ENCODE measurements at places on chromosomes 7 and 10.

DNA sequence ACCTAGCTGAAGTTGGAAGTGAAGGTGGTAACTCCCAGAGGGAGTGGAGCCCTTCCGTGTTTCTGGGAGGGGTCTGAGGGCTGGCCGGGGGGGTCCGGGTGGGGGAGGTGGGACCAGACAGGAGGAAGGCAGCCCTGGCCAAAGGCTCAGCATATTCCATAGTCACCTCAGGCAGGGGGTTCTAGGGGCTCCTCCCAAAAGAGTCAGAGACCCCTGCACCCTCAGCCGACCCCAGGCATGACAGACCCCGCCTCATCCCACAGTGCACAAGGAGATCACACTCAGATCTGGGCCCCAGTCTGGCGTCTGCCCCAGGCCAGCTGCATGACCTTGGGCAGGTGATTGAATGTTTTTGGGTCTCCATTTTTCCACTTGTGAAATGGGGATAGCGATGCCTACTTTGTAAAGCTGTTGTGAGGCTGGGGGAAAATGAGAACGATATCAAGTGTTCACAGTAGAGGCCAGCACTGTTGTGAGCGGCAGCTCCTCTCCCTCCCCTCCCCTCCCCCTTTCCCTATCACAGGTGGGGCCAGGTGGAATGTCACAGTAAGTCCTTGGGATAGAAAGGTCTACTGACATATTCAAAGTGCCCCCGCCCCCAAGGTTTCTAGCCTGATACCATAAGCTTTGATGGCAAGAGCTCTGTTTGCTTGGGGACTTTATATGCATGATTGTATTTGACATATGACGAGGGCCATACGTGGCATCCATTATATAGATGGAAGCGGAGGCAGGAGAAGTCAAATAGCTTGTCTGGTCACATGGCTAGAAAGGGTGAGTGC lies 33.3 kb downstream of the DNAJB12 start:
- no peak for DNase-seq

GRCh38 chr7:87111877-87112276 lies 40.4 kb upstream of the DMTF1 start:
- DNase-seq: no peak

GRCh38 chr7:24836084-24836483 lies 78.8 kb upstream of the GSDME start:
- no peak for DNase-seq

DNA sequence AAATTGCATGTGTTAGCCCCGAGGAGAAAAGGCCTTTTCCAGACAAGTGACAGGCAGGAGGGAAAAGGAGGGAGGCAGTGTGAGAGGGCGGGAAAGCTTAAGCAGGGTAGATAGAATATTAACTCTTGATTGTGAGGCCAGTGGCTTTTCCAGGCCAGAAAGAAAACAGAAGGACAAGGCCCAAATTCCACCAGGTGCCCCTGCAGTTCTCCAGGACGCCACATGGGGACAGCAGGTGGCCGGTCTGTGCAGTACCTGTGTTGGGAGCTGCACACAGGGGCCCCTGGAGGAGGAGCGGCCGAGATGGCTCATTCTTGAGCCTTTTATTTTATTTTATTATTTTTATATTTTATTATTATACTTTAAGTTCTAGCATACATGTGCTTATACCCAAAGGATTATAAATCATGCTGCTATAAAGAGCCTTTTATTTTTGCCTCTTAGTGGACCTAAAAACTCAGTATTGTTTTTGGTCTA lies 141.3 kb upstream of the KLF14 start:
- DNase-seq: peak; percentile 75

DNA sequence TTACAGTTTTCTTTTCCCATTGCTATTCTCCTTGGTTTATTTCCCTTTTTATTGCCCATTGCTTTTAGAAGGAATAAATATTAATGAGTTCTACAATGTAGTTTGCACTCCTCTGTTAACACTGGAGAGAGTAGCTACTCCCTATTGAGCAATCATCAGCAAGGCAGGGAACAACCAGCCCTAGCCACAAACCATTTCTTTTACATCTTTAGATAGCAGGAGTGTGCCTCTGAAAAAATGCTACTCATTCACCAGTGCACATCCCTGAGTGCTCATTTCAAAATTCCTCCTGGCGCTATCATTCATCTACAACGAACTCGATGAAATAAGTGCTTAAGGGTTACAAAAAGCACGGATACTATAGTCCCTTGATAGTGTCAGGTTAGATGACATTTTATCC lies 252.9 kb downstream of the THSD7A start:
- DNase-seq: no peak

Data from psoas muscle (tissue), 8 donors.